Amygdala (tissue), 56 donors: ENCODE measurements at places on chromosomes 1 and 21.
A peak's percentile ranks its signal among the peaks of the same experiment; 100 is the strongest.

- DNase-seq: no peak
These were observed 246.6 kb downstream of the RRAGC start for GRCh38 chr1:38612951-38613350.

GRCh38 chr1:3563610-3564009 lies 47.7 kb downstream of the MEGF6 start:
- DNase-seq: no peak

GRCh38 chr1:15400627-15401026 lies 9.1 kb upstream of the EFHD2 start:
- DNase-seq: no peak

GRCh38 chr21:38936240-38936639 lies 130.5 kb downstream of the ETS2 start:
- DNase-seq: no peak

DNA sequence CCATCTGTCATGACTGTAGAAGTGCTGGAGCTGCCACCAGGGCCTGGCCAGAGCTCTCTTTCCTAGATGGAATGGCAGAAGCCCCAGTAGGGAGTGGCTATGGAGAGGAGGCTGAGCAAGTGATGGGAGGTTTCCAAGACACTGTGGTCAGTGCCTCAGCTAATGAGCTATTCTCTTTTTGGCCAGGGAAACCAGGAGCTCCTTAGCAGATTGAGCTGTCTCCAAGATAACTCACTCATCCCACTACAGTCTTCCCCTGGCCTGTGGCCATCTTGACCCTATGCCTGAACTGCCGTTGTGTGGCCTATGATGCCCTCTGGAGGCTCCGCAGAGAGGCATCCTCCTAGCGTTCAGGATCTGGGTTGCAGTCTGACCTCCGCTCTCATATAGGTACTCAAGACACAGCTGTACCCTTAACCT lies 60.5 kb downstream of the ERI3 start:
- peak; percentile 55 for DNase-seq

GRCh38 chr1:53066891-53067738 lies 5.1 kb downstream of the PODN start:
- DNase-seq: no peak

DNA sequence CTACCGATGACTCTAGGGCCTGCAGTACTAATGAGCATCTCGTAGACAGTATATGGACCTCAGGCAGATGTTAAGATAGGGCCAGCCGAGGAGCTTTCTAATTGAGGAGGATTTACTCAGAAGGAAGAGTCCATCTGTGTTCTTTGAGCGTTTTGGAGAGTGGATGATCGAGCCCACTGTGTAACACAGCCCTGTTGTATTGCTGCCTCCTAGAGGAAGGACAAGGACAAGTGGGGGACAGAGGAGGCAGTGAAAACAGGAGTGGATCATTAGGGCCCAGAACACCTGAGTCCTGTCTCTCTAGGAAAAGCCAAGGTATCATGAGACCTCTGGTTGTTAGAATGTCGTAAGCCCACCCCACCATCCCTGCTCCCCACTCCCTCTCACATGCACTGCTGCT lies 62.9 kb downstream of the TBX19 start:
- DNase-seq: no peak

- DNase-seq: no peak
These were observed 72.7 kb downstream of the WDR4 start for GRCh38 chr21:42806509-42807140.

DNA sequence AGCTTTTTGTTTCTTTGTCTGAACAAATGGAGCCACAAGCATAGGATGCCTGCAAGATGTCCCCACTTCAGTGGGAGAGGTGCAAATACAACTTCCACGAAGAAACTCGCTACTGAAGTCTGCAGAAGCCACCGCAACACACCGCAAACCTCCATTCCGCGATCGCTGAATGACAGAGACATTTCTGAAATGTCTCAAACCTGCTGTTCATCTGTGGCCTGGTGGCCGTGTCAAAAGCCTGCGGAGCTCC lies 1.0 kb downstream of the TP53BP2 start:
- DNase-seq: no peak

DNA sequence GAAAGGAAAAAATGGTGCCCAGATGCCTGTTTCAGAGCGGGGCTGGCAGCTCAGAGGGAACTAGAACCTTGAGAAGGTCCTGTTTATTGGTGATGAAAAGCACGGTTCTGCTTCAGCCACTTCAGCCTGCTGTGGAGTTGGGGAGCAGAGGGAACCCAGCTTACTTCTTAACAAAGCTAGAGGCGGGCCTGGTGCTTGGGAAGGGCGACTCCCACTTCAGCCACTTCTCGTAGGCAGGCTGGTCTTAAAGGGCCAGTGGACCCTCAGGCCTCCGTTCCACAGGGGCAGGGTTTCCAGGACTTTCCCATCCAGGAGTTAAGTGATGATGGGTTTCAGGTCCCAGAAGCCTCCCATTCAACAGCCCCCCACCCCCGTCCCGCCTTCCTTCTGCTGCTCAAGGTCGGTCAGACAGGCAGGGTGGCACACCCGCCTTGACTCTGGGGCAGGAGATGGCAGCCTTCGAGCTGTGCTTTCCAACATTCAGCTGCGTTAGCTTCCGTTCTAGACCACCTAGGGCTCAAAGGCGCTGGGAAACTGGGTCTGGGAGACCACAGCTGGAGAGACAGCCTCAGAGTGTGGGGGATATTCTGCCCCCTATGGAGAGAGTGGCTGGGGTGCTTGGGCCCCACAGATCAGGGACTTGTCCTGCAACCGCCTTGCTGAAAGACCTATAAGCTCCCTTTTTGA lies 3.4 kb downstream of the RUNX3 start:
- DNase-seq: no peak

DNA sequence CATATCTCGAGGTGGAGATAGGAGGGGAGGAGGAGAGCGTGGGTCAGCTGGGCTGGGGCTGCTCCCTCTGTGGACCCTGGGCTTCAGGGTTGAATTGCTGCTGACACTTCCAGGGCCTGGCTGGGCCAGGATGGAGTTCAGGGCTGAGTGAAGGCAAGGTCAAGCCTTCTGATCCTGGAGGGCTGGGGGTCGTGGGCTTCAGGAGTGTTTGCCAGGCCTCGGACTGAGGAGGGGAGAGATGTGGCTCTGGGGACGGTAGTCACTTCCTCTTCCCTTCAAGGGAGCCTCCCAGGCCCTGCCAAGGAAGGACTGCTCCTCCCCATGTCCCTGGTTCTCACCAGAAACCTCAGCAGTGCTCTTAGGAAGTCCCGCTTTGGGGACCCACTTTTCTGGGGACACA lies 12.1 kb upstream of the FAM131C start:
- DNase-seq: no peak

- DNase-seq: no peak
These were observed 84.1 kb upstream of the COX20 start for GRCh38 chr1:244751271-244751895.

GRCh38 chr1:7962014-7962335 lies 464 bp downstream of the PARK7 start:
- DNase-seq: no peak

GRCh38 chr1:32991819-32992488 lies 27.3 kb upstream of the RNF19B start:
- no peak for DNase-seq

- no peak for DNase-seq
These were observed 2.0 kb upstream of the PCBP3 start for GRCh38 chr21:45641480-45642035.

DNA sequence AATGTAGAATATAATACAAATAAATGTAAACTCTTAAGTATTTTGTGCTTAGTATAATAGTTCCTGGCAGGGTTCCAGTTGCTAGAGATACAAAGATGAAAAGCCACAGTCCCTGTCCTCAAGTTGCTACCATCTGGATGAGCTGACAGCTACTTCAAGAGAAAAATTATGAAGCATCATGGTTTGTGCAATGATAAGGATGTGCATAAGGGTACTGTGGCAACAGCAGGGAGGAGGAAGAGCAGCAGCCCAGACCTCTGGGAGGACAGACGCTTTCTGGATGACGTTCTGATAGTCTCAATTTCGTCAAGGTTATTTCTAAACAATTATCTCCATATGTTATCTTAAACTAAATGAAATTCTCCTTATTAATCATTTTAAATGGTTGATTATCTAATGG lies 198.9 kb downstream of the NTNG1 start:
- DNase-seq: no peak

GRCh38 chr1:205933671-205934618 lies 9.3 kb downstream of the SLC26A9 start:
- peak; percentile 46 for DNase-seq

- no peak for DNase-seq
These were observed 87.3 kb upstream of the TLR5 start for GRCh38 chr1:223230161-223230881.

- no peak for DNase-seq
These were observed 14.8 kb downstream of the MGST3 start for GRCh38 chr1:165645654-165646366.
